Naive thymus-derived CD8-positive, alpha-beta T cell (primary cell): ENCODE measurements at places on chromosomes 4 and X. TPM values are rescaled to one million over a fixed set of nuclear protein-coding genes. Genes with fewer than 3 reads are reported as not detected.

AWAT1 gene
- not detected for total RNA-seq

P2RY4 gene
- total RNA-seq = 0.75 TPM

GRCh38 chr4:41301137-41301536 is 44.4 kb downstream of the UCHL1 start:
- no peaks in the 10 kb centered on the region for H3K36me3 ChIP-seq
- no peaks in the 10 kb centered on the region for H3K4me1 ChIP-seq
- no peak overlapping the region for H3K4me3 ChIP-seq
- H3K27me3 ChIP-seq = no peaks in the 10 kb centered on the region
- no peak overlapping the region for H3K27ac ChIP-seq

TEX13A gene
- not detected for total RNA-seq

DNA sequence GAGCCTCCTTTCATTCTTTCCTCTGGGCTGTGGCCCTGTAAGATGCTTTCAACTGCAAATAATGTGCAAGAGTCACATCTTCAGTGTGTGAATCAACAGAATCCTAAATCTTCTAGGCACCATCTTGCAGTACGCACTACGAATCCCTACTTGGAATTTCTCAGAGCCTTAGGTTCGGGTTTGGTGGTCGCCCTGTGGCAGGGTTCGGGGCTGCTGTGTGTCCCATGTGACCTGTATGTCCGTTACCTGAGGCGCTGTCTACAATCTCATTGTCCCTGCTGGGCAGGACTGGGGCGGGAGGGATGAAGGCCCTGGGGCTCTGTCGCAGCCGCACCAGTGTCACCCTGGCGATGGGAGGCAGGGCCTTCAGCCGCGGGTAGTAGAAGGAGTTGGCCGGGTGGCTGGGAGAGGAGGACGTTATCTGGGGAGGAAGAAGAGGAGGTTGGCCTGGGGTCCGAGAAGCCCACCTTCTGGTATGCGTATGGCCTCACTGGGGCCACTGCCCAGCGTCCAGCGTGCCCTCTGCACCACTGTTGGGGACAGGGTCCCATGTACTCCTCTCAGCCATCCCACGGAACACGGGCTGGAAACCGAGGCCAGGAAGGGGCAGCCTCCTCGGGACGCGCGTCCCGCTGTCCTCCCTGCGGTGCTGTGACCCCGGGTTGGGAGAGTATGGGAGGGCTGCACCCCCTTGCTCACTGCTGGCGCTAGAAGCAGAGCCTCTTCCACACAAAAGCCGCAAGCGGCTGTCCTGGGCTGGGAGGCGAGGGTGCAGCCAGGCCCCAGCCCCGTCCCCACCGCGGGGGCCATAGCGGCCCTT is 2.0 kb downstream of the SPON2 start:
- H3K4me3 ChIP-seq = peak overlapping the region; percentile 55
- peaks cover 4% of the 10 kb centered on the region for H3K36me3 ChIP-seq
- H3K27ac ChIP-seq = no peak overlapping the region
- H3K4me1 ChIP-seq = peaks cover 29% of the 10 kb centered on the region
- H3K27me3 ChIP-seq = peaks cover 10% of the 10 kb centered on the region

CLCN4 gene
- total RNA-seq = 0.69 TPM
